ENCODE measurements at places on chromosomes 1 and 21.

DNA sequence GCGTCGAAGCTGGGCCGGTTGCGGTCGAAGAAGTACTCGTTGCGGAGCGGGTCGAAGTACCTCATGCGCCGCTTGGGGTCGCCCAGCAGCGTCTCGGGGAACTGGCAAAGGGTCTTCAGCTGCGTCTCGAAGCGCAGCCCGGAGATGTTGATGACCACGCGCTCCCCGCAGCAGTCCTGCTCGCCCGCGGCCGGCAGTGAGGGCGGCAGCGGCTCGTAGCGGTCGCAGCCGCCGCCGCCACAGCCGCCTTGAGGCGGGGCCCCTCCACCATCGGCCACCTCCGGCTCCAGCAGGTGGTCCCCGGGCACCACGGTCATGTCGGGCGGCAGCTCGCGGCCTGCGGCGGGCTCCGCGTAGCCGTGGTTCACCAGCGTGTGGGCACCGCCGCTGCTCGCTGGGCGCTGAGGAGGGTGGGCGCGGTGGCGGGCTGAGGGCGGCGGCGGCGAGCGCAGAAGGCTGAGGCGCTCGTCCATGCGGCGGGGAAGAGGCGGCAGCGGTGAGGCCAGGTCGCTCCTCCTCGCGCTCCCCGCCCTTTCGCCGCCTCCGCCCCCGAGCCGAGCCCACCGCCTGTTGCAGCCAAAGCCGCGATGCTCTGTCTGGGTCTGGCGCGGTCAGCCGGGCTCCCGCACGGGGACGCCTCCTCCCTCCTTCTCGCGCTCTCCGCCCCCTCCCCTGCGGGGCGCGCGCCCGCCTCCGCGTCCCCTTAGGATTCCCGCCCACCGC lies at the start of gene KCNA3:
TSS of gene KCNA3 (minus strand) at position 604 of the 723 bp plus-strand sequence. CDS start at position 473, 131 bp downstream.
- no peak for DNase-seq

GRCh38 chr1:51750729-51751128 lies 127.8 kb downstream of the NRDC start:
- DNase-seq = no peak

DNA sequence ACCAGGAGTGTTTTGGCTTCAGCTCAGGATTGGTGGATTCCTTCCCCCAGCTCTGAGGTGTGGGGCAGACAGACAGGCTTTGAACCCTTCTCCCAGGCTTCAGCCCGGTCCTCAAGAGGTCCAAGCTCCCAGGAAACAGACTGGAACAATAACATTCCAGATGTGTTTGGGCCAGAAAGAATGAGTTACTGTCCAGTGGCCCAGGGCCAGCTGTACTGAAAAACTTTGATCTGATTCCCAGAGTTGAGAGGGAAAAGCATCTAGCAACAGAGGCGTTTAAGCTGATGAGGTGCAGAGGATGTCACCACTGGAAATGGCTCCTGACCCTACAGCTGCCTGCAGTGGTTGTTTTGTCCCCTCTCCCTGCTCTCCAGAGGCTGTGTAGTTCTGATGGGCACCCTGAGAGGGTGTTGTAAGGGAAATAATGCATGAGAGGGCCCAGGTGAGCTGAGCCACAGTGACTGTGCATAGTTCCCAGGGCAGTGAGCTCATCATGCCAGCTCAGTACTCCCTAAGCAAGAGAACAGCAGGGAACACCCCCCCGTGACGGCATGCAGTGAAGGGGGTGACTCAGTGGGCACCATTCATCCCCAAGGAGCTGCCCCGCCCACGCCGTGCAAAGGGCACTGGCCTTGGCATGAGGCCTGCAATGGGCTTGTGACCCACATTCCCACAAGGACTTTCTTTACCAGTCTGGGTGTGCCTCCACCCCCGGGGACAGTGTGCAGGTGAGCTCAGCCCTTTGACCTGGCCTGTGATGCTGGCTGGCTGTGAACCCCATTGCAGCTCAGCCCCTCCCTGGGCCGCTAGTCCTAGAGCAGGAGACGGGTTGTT lies 13.8 kb upstream of the SFN start:
- DNase-seq = no peak

- no peak for DNase-seq
These were observed 51.4 kb upstream of the GREM2 start for GRCh38 chr1:240663169-240663879.

DNA sequence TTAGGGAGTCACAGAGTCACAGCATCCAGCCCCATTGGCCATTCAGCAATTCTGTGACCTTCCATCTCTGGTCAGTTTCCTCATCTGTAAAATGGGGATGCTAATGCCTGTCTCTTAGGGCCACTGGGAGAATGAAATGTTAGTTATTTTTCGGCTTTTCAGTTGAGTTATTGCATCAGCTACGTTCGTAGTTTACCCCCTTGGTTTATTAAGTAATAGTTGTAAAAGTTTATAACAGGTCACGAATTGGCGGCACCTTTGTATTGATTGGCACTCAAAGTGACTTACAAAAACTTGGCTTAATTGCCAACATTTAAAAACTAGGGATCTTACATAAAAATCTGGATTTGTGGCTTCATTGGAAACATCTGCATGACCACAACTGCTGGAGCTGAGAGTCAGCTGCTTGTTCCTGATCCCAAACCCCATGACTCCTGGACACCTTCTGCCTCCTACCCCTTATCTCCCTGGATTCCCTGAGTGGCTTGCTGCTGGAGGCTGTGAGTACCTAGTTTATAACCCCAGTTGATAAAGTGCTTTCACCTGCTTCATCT lies 23.0 kb upstream of the SLC1A7 start:
- no peak for DNase-seq

GRCh38 chr1:112711041-112711440 lies 4.1 kb downstream of the PPM1J start:
- no peak for DNase-seq

- DNase-seq = no peak
These were observed 2.1 kb upstream of the LCE2B start for GRCh38 chr1:152683846-152684245.

DNA sequence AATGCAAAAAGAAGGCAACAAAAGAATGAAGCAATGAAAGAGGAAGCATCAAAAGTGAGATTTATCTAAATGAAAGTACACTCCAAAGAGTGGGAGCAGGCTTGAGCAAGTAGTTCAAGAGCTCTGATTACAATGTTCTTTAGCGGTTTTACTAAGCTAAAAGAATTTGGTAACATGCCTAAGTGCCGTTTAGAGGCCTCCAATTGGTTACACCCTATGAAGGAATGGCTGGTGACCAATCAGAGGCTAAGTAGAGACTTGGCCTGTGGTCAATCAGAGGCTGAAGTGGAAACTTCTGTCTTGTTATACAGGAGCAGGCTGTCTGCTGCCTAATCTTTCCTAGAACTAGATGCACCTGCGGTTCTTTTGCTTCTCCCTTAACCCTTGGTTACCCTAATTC lies 59.1 kb downstream of the PTGFR start:
- no peak for DNase-seq

GRCh38 chr1:171292799-171293198 lies 21.2 kb upstream of the FMO4 start:
- DNase-seq = no peak

DNA sequence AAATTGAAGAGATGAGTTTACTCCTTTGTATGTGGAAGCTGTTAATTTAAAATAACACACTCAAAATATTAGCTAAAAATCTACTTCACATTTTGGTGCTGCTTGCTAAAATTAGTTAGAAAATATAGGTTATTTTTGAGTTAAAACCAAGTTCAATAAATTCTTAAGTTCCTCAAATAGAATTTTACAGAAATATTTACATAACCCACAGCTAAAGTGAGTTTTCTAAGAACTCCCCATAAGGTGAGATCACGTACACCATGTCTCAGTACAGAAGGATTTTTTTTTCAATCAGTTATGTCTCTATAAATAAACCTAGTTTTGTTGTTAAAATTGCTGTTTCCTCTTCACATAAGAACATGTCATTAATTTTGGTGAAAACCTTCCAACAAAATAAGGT lies 108.0 kb downstream of the SDCCAG8 start:
- no peak for DNase-seq

DNA sequence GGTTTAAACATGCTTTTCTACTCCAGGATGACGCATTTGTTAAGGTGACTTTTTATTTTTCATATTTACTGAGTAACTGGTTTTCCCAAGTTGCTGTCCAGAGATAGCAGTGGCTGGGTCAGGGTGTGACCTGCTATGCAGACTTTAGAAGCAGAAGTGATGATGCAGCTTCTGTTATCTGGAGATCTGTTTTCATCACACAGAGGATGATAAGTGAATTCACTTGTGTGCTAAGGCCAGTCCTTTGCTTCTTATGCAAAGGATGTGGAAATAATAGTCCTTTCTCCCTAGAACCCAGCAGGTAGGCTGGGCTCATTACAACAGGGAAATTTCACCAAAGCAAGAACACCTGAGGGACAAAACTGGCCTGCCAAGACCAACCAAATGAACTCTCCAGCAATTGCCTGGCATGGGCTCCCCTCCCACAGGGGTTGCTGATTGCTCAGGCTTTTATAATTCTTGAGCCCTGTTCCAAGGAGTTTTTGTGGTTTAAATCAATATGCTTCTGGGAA lies 97.8 kb upstream of the LPGAT1 start:
- no peak for DNase-seq

DNA sequence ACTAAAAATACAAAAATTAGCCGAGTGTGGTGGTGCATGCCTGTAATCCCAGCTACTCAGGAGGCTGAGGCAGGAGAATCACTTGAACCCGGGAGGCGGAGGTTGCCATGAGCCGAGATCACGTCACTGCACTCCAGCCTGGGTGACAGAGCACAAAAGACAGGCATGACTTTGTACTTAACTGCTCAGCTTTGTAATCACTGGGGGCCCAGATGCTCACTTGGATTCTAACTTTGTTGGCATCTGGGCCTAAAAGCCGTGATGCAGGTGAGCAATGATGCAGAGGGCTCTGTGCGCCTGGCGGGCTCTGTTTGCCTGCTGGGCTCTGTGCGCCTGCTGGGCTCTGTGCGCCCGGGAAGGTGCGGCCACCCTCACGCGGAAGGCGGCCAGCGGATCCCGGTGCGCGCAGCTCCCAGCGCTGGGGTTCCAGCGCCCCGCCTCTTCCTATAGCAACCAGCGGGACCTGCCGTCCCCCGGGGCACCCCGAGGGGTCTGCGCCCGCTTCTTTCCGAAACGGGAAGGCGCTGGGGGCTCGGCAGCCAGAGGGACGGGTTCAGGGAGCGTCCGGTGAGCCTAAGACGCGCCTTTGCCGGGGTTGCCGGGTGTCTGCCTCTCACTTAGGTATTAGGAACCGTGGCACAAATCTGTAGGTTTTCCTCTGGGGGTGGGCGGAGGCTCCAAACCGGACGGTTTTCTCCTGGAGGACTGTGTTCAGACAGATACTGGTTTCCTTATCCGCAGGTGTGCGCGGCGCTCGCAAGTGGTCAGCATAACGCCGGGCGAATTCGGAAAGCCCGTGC lies 31.7 kb downstream of the PRMT2 start:
- DNase-seq = no peak

- DNase-seq = no peak
These were observed 166.3 kb downstream of the DUSP10 start for GRCh38 chr1:221575605-221576004.

GRCh38 chr1:11362547-11363021 lies 89.6 kb downstream of the UBIAD1 start:
- no peak for DNase-seq

- DNase-seq = no peak
These were observed 100.8 kb downstream of the RRAGC start for GRCh38 chr1:38758820-38759219.

- no peak for DNase-seq
These were observed 22.7 kb downstream of the COL6A2 start for GRCh38 chr21:46120301-46121285.

Measured in cortex of kidney (tissue), 1 donor.